Inflammatory macrophage treated with lipopolysaccharide for 1 hour (primary cell): ENCODE measurements at places on chromosomes 16 and 17.

DNA sequence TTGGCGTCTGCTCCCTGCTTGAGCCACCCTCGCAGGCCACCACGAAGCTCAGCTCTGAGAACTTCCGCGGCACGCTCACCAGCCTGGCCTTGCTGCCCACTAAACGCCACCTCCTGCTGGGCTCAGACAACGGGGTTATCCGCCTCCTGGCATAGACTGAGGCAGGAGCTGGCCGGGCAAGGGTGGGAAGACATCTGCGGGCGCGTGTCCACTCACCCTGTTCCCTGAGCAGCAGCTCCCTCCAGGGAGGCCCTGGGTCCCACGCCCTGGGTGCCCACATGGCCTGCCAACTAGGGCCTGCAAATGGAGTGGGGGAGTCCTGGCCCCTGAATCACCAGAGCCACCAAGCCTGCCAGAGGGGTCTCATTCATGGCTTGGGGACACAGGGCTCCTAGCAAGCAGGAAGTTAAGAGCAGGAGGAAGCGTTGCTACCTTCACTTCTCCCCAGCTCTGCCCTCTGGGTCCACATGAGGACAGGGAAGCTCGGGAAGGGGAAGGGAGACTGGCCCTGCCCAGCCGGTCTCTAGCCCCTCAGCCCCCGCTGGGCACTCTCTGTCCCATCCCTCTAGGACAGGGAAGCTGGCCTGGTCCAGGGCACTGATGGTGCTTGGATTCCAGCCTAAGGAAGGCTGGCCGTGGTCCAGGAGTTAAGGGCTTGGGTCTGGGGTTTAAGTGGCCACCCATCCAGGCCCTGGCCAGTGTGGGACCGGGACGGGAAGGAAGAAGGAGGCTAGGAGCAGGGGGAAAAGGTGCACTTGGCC lies 5.0 kb upstream of the SERPINF2 start:
- no peak for DNase-seq

DNA sequence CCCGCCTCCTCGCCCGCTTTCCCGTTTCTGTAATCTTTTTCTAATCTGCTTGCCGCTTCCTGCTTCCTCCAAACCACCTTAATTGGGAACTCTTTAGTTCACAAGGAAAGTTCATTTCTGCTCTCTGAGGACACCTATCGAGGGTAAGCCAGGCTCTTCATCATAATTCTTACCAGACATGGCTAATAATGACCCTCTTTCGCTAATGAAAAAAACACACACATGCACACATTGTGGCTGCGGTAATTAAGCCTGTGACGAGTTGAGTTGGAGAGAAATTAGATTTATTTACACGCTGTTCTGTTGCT lies 100.6 kb downstream of the ZNF423 start:
- peak; percentile 17 for DNase-seq

- no peak for DNase-seq
Measured at GRCh38 chr16:50802961-50803360, 61.1 kb downstream of the CYLD start.

GRCh38 chr16:1524366-1524765 lies 9.1 kb upstream of the TMEM204 start:
- no peak for DNase-seq

DNA sequence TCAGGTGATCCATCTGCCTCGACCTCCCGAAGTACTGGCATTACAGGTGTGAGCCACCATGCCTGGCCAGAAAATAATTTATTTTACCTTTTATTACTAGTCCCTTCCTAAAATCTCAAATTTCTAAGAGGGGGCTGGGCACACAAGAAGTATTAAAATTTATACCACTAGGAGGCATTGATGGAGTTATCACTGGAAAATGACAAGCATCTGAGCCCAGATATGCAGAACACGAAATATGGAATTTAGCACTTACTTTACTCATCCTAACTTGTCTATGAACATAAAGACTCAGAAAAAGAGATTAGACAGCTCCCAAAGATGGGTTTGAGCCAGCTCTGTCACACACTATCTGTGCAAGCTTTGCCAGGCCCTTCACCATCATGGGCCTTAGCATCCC lies 46.4 kb downstream of the STAT5A start:
- no peak for DNase-seq

DNA sequence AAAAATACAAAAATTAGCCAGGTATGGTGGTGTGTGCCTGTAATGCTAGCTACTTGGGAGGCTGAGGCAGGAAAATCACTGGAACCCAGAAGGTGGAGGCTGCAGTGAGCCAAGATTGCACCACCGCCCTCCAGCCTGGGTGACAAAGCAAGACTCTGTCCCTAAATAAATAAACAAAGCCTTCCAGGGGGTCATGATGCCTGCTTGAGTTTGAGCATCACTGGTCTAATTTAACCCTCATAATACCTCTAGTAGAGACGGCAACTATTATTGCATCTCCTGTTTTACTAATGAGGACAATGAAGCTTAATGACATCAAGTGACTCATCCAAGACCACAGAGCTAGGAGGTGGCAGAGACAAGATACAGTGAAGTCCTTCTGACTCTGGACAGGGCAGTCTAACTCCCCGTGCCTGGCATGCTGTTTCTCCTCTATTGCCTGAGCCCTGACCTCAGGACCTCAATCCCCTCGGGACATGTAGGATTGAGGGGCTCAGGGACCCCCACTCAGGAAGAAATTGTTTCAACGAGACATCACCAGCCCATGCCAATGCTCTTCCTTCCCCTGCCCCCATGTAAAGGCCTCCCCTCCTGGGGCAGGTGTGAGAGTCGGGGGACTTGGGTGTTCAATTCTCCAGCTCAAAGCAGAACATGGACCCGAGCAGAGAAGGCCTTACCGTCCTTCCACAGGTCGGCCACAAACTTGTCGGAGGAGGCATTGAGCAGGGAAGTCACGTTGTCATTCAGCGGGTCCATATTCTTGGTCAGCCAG lies 102.9 kb downstream of the NDE1 start:
- no peak for DNase-seq
